ENCODE measurements at places on chromosomes 7 and 10. TPM values are rescaled to one million over a fixed set of nuclear protein-coding genes. Genes with fewer than 3 reads are reported as not detected.

GRCh38 chr10:36116731-36117130, 474.6 kb upstream of the FZD8 start:
- H3K27me3 ChIP-seq = no peaks in the 10 kb centered on the region
- DNase-seq = no peak
- no peak overlapping the region for H3K27ac ChIP-seq
- H3K36me3 ChIP-seq = no peaks in the 10 kb centered on the region

- peak within 1 kb of the TSS; percentile 95 for H3K4me3 ChIP-seq
- DNase-seq = peak; percentile 82
- H3K27ac ChIP-seq = peak within 1 kb of the TSS; percentile 84
- H3K27me3 ChIP-seq = no peaks in the 10 kb centered on the region
- H3K36me3 ChIP-seq = no peaks in the 10 kb centered on the region
- H3K4me1 ChIP-seq = peaks cover 6% of the 10 kb centered on the region
Measured at GRCh38 chr7:73557397-73558257, at the start of gene BCL7B. TSS of gene BCL7B (minus strand) at chr7:73557690. CDS start at chr7:73557578, 112 bp downstream.

C10orf105 gene
- total RNA-seq = 0.37 TPM

DNA sequence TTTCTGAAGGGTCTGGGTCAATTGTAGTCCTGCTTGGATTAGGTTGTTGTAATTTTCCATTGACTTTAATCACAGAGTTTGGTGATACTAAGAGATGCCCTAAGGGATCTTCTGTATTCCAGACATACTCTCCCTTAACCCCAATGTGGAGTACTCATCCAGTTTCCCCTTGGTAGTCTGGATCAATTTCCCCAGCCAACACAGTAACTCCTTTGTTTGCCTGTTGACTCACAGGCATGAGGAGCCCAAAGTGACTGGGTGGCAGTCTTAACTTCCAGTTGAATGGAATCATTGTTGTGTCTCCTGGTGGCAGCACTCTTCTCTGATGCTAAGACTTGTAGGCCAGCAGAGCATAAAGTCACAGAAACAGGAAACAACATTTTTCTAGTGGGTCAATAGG, 41.5 kb upstream of the PIK3CG start:
- H3K36me3 ChIP-seq = no peaks in the 10 kb centered on the region
- DNase-seq = no peak
- no peak overlapping the region for H3K27ac ChIP-seq
- H3K4me3 ChIP-seq = no peak overlapping the region

ELFN1 gene
- total RNA-seq = 0.32 TPM

DNA sequence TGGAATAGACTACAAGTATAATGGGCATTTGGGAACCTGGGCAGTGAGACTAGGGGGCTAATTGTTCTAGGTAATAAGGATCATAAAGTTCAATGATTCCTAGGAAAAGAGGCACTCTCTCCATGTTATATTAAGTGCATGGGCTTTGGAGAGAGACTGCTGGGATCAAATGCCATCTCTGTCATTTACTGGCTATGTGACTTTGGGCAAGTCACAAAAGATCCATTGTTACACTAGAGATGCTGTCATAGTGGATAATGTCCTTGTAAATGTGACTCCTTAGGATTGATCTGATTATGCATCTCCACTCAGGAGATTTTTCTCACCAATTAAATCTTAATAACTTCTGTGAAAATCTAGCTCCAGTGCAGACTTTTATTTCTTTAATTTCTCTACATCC, 156.3 kb upstream of the CACNA2D1 start:
- H3K27ac ChIP-seq = no peak overlapping the region
- H3K36me3 ChIP-seq = no peaks in the 10 kb centered on the region
- no peaks in the 10 kb centered on the region for H3K4me1 ChIP-seq
- no peak overlapping the region for H3K4me3 ChIP-seq
- DNase-seq = no peak

UNCX gene
- total RNA-seq = not detected

CUZD1 gene
- total RNA-seq = 1.1 TPM

DNA sequence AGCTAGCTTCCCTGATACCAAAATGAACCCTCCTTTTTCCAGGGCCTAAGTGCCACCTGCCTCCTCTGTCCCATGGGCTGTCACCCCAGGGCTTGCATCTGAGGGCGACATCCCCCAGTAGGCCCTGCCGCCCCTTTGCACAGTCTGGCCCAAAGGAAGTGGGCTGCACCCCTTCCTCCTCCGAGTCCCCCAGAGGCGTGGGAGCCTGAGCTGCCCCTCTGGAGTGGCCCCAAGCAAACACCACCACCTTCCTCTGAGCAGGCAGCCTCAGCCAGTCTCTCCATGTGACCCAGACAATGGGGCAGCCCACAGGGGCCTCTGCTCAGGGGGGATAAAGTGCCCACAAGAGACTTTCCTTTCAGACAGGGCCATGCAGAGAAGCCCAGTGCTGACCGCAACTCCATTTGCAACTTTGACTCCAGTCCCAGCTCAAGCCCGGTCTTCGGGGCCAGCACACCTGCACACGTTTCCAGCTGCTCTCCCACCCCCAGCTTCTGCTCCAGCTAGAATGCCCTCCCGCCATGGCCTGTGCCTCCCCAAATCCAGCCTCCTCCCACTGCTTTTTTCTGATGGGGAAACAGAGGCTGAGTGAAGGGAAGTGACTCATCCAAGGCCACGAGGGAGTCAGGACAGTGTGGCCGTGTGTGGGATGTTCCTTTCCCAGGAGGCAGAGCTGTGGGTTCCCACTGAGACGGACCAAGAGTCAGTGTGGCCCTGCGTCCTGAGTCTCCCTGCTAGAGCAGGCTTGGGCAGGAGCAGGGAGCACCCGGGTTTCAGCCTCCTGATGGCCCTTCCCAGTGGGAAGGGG, 111.9 kb downstream of the ZMIZ1 start:
- no peak for DNase-seq
- no peak overlapping the region for H3K4me3 ChIP-seq
- peaks cover 71% of the 10 kb centered on the region for H3K4me1 ChIP-seq
- H3K27me3 ChIP-seq = no peaks in the 10 kb centered on the region

POT1 gene
- 17.2 TPM for total RNA-seq

- no peak for DNase-seq
- H3K36me3 ChIP-seq = no peaks in the 10 kb centered on the region
- no peak overlapping the region for H3K4me3 ChIP-seq
- no peak overlapping the region for H3K27ac ChIP-seq
Measured at GRCh38 chr10:89591796-89592271, 53.2 kb downstream of the PANK1 start.

DNA sequence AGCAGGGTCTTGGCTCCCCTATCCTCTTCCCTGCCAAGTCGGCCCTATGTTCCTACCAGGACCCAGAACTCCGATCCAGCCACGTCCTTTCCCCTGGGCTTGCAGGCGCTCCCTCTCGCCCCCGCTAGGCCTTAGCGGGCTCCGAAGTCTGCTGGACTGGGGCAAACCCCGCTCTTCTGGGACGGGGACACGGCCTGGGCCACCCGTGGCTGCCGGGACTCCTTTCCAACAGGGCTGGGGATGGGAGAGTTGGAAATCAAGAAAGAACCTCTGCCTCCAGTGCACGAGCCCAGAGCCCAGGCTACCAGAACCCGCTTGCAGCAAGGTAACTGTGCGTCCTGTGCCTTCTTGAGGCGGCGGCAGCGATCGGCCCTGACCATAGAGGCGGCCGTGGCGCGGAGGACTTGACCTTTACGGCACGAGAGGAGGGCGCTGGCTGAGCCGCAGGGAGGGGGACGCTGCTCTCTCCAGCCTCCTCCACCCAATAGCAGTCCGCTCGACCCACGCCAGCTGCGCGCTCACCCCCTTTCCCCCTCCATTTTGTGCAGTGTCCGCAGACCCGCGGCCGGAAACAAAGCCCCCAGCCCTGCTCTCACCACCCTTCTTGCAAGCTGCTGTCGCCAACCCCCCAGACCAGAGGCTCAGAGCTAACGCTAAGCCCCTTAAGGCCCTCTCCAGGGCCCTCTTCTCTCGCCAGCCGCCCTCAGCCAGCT, 7.0 kb upstream of the HOXA11 start:
- peak overlapping the region; percentile 38 for H3K4me3 ChIP-seq
- peaks cover 2% of the 10 kb centered on the region for H3K4me1 ChIP-seq
- no peak for DNase-seq
- no peak overlapping the region for H3K27ac ChIP-seq

TFR2 gene
- total RNA-seq = not detected

DNA sequence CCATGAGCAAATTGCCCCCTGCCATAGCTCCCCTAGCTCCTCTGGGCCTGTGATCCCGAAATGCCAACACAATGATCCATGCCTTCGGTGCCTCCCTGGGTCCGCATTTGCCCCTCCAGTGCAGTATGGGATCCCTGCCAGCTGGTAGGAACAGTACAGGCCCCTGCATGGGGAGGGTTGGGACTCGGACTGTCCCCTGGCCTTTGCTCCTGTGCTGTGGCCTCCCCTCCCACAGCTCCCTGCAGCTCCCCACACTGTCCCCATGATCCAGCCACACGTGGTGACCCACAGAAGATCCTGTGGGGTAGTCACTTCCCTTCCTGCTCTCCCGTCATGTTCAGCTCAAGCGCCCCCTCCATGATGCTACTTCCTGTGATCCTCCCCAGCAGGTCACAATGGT, 140.3 kb downstream of the MAPK8 start:
- H3K27me3 ChIP-seq = no peaks in the 10 kb centered on the region
- H3K36me3 ChIP-seq = no peaks in the 10 kb centered on the region
- no peaks in the 10 kb centered on the region for H3K4me1 ChIP-seq
- no peak for DNase-seq
- H3K27ac ChIP-seq = no peak overlapping the region

DNA sequence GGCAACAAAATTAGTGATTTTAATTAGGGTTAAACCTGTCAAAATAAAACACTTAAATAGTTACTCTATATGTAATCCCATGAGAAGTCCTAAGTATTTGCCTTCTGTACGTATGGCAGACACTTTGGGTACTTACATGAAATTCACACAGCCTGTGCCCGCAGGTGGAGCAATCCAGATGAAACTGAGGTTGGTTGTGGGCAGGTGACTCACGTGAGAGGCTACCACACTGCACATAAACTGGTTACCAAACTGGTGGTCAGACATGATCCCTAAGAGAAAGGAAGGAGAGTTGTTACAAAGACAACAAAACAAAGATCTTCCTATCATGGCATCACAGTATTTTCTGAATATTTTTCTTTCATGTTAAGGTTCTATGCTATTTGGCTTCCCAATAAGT, 156.1 kb downstream of the RELN start:
- H3K4me1 ChIP-seq = no peaks in the 10 kb centered on the region
- no peaks in the 10 kb centered on the region for H3K27me3 ChIP-seq

- DNase-seq = peak; percentile 87
- H3K4me3 ChIP-seq = no peak overlapping the region
- no peaks in the 10 kb centered on the region for H3K27me3 ChIP-seq
- H3K4me1 ChIP-seq = peaks cover 6% of the 10 kb centered on the region
Measured at GRCh38 chr10:76036111-76036940, 604.9 kb downstream of the LRMDA start.

DNA sequence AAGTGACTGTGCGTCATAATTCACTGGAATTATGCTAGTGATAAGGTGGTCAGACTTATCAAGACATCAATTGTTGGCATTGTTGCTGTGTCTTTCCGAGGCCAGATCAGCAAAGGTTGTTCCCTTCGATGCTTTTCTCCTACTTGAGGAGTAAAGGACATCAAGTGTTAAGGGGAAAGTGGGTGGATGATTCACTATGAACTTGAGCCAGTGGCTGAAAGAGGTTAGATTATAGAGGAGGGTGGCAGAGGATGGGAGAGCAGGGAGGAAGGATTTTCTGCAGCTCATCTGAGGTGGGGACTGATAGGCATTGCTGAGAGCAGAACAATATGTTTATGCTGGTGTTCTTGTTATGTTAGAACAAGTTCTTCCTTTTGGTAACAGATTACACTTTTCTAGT, 131.4 kb upstream of the AGR3 start:
- no peak overlapping the region for H3K27ac ChIP-seq
- H3K27me3 ChIP-seq = no peaks in the 10 kb centered on the region
- H3K4me3 ChIP-seq = no peak overlapping the region

TRPV5 gene
- total RNA-seq = not detected

C10orf88 gene
- 4.8 TPM for total RNA-seq

- no peak overlapping the region for H3K4me3 ChIP-seq
- H3K36me3 ChIP-seq = no peaks in the 10 kb centered on the region
- no peaks in the 10 kb centered on the region for H3K27me3 ChIP-seq
- no peak for DNase-seq
Measured at GRCh38 chr10:12633776-12634620, 284.7 kb downstream of the CAMK1D start.

- no peaks in the 10 kb centered on the region for H3K27me3 ChIP-seq
- DNase-seq = no peak
- no peaks in the 10 kb centered on the region for H3K4me1 ChIP-seq
- no peak overlapping the region for H3K4me3 ChIP-seq
- no peak overlapping the region for H3K27ac ChIP-seq
Measured at GRCh38 chr10:48740015-48740707, 55.5 kb downstream of the WDFY4 start.

OR6B1 gene
- total RNA-seq = not detected

DNA sequence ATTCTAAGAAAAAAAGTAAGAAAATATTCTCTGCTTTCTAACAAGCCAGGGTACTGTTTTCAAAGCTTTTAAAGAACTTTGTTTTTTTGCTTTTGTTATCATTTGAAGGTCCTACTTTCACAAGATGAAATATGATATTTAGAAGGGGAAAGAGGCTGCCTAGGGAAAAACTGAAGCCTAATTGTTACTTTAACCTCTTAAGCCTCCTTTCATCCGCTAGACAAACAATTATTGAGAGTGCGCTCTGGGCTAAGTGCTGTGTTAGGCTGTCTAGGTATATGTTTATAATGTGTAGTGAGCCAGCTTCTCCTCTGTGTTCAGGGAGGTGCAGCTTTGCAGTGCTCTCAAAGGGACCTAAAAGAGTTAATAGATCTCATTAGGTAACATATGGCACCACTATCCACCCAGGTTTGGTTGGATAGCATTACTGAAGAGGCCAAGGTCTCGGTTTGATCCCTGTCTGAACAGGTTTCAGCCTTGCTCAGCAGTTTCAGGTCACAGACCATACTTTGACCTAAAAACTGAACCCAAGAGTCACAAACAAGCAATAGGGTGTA, 17.9 kb downstream of the PDK4 start:
- H3K4me1 ChIP-seq = peaks cover 3% of the 10 kb centered on the region
- no peaks in the 10 kb centered on the region for H3K27me3 ChIP-seq
- H3K4me3 ChIP-seq = no peak overlapping the region
- no peak overlapping the region for H3K27ac ChIP-seq
- DNase-seq = no peak

SH2D4B gene
- 0.05 TPM for total RNA-seq

ITIH5 gene
- 4.8 TPM for total RNA-seq

- H3K27ac ChIP-seq = no peak overlapping the region
- H3K4me1 ChIP-seq = no peaks in the 10 kb centered on the region
- H3K36me3 ChIP-seq = no peaks in the 10 kb centered on the region
- no peaks in the 10 kb centered on the region for H3K27me3 ChIP-seq
- no peak overlapping the region for H3K4me3 ChIP-seq
Measured at GRCh38 chr7:96102096-96102811, 219.6 kb downstream of the SLC25A13 start.

- no peaks in the 10 kb centered on the region for H3K27me3 ChIP-seq
- H3K4me3 ChIP-seq = no peak overlapping the region
- no peaks in the 10 kb centered on the region for H3K36me3 ChIP-seq
- no peak for DNase-seq
- H3K27ac ChIP-seq = peak overlapping the region; percentile 3
Measured at GRCh38 chr7:105788356-105788755, 88.0 kb downstream of the ATXN7L1 start.
